MCF 10A (cell line): ENCODE measurements at places on chromosomes 1 and 21. TPM values are rescaled to one million over a fixed set of nuclear protein-coding genes. Genes with fewer than 3 reads are reported as not detected.

KCNJ9 gene
- total RNA-seq = 0.07 TPM in 1 of 2 replicates, not detected in the other

KRTAP11-1 gene
- total RNA-seq = not detected in 2 replicates

DDR2 gene
- 4.9 and 5.9 TPM in 2 replicates for total RNA-seq

GBP4 gene
- 0.05 TPM in 1 of 2 replicates, not detected in the other for total RNA-seq

EMC1 gene
- total RNA-seq = 75.9 and 77.2 TPM in 2 replicates

TNFRSF18 gene
- total RNA-seq = not detected in 2 replicates
